ENCODE measurements at places on chromosomes 4 and X.

- no peak for DNase-seq
These were observed 42.2 kb upstream of the EPGN start for GRCh38 chr4:74266081-74266480.

- no peak for DNase-seq
These were observed 60.2 kb downstream of the HMGB2 start for GRCh38 chr4:173273941-173274340.

GRCh38 chrX:11266573-11267003 lies 26.6 kb upstream of the AMELX start:
- no peak for DNase-seq

- DNase-seq = no peak
These were observed 15.0 kb downstream of the FNIP2 start for GRCh38 chr4:158783785-158784184.

- DNase-seq = no peak
These were observed 480.4 kb downstream of the ACTRT1 start for GRCh38 chrX:127571834-127572233.

DNA sequence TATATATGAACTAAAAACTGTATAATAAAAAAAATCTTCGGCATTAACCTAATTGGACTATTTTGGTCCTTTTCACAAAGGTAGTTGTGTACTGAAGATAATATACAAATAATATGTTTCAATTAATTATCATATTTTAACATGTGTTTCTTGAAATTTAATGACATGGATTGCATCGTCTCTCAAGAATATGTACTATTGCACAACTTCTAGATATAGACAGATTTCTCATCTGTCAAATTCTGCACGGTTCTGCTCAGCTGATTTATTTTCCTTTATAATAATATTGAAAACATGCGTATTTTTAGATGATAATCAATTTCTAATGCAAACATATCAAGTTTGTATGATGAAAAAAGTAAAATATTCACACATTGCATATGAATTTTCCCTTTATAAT lies 498.7 kb upstream of the PABPC4L start:
- DNase-seq = no peak

DNA sequence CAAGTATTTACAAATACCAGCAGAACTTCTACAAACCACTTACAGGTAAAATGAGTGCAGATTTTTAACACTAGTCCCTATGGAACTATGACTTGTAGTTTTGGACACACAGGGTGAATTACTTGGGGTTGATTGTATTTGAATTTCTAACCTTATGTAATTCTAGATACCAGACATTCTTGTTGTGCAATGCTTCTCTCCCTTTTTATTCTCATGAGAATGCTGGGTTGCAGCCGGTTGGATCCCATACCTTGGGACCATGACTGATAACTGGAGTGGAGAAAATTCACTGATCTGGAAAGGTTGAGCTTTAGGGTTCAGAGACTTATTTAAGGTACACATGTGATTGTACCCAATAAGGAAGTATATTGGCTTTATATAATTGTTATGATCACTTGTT lies 8.8 kb downstream of the TET2 start:
- DNase-seq = no peak

DNA sequence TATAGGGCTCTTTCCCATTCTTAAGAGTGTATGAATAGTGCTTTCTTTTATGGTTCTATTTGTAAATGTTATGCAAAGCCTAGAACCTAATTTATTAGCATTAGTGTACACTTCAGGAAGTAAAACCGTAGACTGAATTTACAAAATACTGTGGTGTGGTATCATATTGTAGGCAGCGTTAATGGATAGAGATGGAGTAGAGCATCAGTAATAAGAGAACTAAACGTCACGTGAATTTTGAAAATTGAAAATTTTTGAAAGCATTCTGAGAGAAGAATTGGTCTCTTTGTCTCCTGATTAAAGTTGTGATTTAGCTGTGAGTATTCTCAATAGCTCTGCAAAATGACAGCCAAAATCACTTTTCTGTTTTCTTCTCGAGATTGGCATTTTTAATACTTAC lies 2.9 kb downstream of the STIM2 start:
- DNase-seq = no peak

- DNase-seq = no peak
These were observed 400 bp upstream of the PAQR3 start for GRCh38 chr4:78939667-78940008.

- DNase-seq = no peak
These were observed 844.4 kb downstream of the ARAP2 start for GRCh38 chr4:35399912-35400311.

DNA sequence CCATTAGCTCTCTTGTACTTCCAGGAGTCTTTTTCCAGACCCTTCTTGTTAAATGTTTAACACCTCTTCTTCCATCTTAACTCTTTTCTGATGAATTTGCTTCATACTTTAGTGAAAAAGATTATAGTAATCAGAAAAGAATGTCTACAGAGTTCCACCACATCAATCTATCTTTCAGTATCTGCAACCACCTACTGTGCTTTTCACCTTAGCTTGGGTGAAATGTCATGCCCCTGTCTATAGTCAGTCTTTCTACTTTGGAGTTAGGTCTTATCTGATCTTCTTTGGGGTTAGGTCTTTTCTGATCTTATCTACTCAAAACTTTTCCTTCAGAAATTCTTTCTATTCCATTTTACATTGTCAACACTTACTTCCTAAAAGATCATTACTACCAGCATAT lies 1310.2 kb downstream of the PCDH7 start:
- DNase-seq = no peak

GRCh38 chrX:7334253-7334935 lies 186.4 kb upstream of the PUDP start:
- no peak for DNase-seq

- no peak for DNase-seq
These were observed 175.9 kb downstream of the DCLK2 start for GRCh38 chr4:150253965-150254630.

DNA sequence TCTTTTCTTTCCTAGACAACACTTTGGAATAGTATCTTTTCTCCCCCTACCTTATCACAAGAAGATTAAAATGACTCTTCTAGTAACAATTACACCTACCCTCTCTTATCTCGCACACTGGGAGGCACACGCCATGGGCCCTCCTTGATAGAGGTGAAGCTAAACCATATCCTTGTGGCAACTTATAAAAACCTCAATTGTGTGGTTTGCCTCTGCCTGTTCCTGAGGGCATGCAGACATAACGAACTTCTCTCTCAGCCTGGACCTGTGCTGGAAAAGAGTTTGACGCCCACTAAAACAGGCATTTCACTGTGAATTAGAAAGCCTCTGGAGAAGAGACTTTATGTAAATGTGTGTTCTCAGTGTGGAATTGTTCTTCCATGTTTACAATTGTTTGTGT lies 141.2 kb downstream of the NDST3 start:
- DNase-seq = no peak

DNA sequence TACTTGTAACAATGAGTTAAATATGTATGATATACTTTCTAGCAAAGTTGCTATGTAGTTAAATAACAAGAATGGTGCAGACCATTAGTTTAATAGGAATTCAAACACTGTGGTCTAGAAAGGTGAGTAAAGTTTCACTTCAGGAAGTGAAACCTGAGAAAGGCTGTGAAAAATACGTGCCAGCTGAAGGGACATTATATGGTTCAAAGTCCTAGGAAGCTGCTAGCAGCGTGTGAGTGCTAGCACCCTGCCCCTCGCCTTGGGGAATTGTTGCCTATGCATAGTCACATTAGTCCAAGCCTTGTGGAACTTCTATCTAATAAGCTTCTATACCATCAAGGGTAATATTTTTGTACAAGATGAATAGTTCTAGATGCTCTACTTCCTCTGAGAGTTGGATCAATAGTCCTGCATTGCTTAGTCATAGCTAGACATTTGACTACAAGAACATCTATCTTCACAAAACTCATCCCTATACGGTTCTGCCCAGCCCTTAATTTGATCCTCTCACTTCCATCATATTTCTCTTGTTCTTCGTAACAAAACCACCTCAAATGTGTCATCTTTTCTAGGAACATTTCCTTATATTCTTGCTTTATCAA lies 45.8 kb upstream of the ARSJ start:
- no peak for DNase-seq

DNA sequence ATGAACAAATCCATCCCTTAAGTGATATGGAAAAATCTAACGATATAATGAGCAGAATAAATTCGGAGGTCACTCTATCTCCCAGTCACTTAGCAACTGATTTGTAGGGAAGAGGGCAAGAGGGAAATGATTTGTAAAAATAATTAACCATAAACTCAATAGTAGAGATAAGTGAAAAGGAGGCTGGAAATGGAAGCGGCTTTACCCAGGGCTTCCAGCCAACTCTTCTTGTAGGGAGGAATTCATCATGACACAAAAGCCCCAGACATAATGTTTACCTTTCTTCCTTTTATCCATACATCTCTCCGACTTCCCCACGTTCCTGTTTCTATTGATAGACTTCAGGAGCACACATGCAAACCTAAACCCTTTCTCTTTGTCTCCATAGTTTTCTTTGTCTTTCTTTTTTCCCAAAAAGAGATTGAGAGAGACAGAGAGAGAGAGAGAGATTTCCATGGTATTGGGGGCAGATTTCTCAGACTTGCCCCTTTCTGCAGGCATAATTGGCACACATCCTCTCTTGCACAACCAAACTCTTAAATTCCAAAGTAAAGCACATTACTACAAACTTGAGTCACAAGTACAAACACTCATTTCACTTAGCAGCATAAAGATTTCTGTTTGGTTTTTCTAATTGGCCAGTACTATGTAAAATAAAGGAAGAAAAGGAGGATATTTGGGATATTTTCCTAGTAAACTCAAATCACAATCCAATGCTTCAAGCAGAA lies 140.9 kb downstream of the MAPK10 start:
- DNase-seq = no peak

GRCh38 chr4:38011511-38012162 lies 51.4 kb downstream of the PTTG2 start:
- DNase-seq = no peak

- no peak for DNase-seq
These were observed 6.6 kb downstream of the MSL3 start for GRCh38 chrX:11764602-11765067.

DNA sequence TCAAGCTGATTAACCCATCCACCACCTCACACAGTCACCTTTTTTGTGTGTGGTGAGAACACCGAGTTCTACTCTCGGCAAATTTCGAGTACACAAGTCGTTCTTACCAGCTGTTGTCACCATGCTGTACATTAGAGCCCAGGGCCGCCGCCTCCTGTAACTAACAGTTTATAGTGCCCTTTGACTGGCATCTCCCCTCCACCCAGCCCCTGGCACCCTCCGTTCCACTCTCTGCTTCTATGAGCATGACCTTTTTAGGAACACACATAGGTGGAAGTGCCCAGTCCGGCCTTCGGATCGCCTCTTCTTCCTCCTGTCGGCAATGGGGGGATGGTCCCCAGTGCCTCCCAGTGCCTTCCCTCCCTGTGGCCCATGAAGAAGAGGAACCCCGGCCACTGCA lies 141.4 kb downstream of the STK32B start:
- no peak for DNase-seq

Measured in stimulated activated CD4-positive, alpha-beta T cell treated with anti-CD3 and anti-CD28 coated beads, Interleukin-1b, Interleukin-23, amount 100 ng/mL, for 1 hour (primary cell).